ENCODE measurements at places on chromosomes 2 and 18.

DNA sequence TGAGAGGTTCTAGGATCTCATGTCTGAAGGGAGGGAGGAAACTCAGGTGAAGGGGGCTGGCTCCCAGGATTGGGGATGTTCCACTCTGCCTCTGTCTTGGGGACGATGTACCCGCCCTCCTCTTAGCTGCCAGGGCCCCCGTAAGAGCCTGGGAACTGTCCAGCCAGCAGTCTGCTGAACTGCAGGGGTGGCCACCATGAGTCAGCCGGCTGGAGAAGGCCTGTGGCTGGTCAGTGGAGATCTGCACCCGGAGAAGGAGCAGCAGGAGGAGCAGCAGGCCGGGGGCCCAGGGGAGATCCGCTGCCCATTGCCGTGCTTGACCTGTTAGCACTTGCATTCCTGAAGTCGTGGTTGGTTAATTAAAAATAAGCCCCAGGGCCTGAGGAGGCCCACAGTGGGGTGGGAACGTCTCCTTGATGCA lies 180.3 kb downstream of the TFCP2L1 start:
- DNase-seq = no peak

DNA sequence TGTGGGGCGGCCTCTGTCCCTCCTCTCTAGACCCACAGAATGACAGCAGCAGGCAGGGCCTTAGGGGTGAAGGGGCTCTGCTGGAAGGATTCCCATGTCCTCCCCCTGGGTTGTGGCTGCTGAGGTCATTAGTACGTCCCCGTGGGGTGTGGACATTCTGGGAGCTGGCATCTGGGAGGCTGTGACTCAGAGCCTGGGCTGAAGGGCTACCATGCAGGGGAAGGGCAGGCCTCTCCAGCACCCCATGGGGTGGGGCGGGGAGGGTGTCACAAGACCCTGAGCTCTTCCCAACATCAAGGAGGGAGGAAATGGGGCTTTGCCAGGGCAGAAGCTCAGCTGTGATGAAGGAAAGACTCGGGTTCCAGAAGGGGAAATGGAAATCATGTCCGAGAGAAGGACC lies 105.8 kb upstream of the SMAD2 start:
- DNase-seq = peak; percentile 47

- no peak for DNase-seq
Observed at GRCh38 chr2:176709149-176709951, 440.1 kb downstream of the MTX2 start.

GRCh38 chr2:157236404-157236803 lies 21.1 kb upstream of the GALNT5 start:
- DNase-seq = no peak

- DNase-seq = no peak
Observed at GRCh38 chr18:78330766-78331165, 648.9 kb upstream of the SALL3 start.

DNA sequence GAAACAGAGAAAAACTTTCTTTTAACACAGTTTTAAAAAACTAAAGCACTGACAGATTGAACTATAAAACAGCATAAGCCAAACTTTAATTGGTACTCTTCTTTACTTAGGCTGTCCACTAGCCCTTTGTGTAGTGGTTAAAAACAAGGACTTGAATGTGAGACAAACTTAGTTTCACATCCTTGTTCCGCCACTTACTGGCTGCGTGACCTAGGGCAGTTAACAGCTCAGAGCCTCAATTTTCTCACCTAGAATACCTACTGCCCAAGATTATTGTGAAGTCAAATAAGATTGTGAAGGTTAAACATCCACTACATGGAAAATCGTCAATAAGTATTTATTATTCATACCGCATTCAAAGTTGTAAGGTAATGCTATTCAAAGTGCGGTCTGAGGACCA lies 2.0 kb downstream of the WDR35 start:
- no peak for DNase-seq

- no peak for DNase-seq
Observed at GRCh38 chr2:13522917-13523821, 806.4 kb downstream of the TRIB2 start.

DNA sequence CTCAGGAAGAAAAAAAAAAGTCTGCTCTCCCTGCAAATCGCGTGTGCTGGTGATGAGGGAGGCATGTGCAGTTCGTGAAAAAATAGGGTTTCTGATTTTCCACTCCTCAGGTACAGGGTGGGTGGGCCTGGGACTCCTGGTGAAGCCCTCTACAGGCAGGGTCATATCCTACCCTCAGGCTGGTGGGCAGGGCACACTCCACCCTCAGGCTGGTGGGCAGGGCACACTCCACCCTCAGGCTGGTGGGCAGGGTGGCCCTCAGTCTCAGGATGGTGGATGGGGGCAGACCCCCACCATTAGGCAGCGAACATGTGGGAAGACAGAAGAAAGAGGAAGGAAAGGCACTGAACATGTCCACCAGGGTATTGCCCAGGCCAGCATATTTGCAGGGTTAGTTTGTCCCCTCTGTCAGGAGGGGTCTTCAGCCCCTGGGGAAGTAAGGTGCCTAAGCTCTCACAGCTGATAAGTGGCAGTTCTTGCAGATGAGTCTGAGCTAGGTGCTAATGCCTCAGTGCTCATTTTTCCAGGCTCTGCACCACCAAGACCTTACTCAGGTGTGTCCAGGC lies 95.2 kb upstream of the RAB6C start:
- no peak for DNase-seq

- no peak for DNase-seq
Observed at GRCh38 chr2:7725171-7725849, 808.1 kb downstream of the RNF144A start.

DNA sequence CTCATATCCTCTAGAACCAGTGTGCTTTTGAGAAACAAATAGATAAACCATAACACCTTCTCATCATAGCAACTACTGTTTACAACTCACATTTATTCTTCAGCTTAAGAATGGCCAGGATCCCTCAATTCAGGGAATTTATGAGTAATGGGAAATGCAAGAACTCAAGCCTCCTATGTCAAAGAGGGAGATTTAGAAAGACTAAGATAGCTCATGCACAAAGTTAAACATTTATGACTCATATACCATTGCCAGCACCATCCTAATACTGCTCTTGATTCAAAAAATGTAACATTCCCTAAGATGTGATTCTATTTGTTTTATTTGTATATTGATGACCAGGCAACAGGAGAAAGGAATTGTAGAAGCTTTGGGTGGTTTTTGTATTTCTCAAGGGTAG lies 172.8 kb downstream of the CYP26B1 start:
- no peak for DNase-seq

- no peak for DNase-seq
Observed at GRCh38 chr18:24662412-24662821, 202.0 kb downstream of the HRH4 start.

GRCh38 chr2:237867465-237867864 lies 8.0 kb downstream of the RAMP1 start:
- DNase-seq = no peak

DNA sequence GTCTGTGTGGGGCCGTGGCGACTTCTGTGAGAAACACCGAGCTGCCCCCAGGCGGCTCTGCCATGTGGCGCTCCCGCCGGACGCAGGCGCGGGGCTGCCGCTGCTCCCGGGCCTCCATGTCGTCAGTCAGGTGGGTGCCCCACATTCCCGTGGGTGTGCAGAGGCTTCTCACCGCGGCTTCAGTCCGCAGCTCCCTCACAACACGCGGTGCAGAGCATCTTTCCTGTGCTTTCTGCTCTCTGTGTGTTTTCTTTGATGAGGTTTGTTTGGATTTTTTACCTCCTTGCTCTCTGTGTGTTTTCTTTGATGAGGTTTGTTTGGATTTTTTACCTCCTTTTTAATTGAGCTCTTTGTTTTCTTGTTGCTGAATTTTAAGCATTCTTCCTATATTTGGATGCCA lies 13.0 kb downstream of the AQP12A start:
- DNase-seq = no peak

GRCh38 chr2:193141-193671 lies 70.6 kb downstream of the SH3YL1 start:
- DNase-seq = no peak

- DNase-seq = no peak
Observed at GRCh38 chr2:200627110-200627770, 41.4 kb downstream of the AOX1 start.

GRCh38 chr2:239937866-239938640 lies 87.1 kb downstream of the NDUFA10 start:
- no peak for DNase-seq

- no peak for DNase-seq
Observed at GRCh38 chr18:63889626-63890025, 2.1 kb downstream of the SERPINB2 start.

- DNase-seq = no peak
Observed at GRCh38 chr2:72980535-72981217, 63.4 kb downstream of the EMX1 start.

- DNase-seq = no peak
Observed at GRCh38 chr2:14996351-14997014, 364.0 kb downstream of the LRATD1 start.

DNA sequence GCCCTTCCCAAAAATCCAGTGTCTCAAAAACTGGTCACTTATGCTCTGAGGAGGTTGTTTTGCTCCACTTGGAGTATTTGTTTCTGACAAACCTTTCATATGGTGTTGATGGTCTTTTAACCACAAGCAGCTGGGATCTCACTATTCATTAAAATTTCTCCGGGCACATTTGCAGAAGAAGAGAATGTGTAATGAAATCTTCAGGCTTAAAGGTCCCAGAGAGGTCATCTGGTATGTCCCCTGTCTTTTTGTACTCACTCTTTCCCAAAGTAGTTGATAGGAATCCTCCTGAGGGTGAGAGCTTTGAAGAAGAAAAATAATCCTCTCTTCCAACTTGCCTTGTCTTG lies 430.8 kb downstream of the SETBP1 start:
- no peak for DNase-seq

GRCh38 chr18:5895299-5895875 lies at the start of gene TMEM200C:
Gene TMEM200C, minus strand, starts transcription at chr18:5895522. Its CDS starts 3,459 bp downstream, at chr18:5892063.
- no peak for DNase-seq

DNA sequence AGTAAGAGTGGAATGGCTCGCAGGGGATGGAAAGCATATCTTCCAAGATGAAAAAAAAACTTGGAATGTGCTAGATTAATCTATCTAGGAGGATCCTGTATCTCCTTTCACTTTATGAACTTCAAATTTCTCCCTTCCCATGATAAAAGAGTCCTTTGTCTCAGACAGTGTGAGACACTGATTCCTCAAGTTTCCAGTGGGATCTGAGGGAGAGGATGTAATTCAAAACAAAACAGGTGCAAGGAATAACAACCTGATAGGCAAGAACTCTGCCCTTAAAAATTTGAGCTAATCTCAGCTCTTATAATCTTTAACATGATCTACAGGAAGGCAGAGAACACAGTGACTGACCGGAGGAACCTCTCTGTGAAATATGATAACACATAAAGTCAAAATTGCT lies 162.0 kb upstream of the ZFP36L2 start:
- DNase-seq = no peak

GRCh38 chr2:36058953-36059352 lies 296.6 kb upstream of the CRIM1 start:
- no peak for DNase-seq

GRCh38 chr2:189261431-189261841 lies 81.9 kb upstream of the COL5A2 start:
- no peak for DNase-seq

GRCh38 chr18:40037356-40037755 lies 1917.7 kb upstream of the PIK3C3 start:
- DNase-seq = no peak

DNA sequence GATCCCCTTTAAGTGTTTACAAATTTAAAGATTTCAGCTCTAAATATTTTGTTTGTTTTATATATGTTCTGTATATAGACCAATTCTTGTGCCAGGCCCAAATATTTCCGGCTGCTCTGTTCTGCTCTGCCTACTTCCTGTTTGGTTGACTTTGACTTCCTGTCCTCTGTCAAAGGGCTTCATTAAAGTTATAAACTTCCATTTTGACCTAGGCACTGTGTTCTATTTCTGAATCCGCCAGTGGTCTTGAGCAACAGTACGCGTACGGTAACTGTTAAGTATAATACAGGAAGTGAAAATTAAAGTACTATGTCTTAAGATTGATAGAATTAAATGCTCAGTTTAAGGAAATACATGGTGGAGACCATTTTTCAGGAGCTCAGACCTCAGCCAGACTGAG lies 13.5 kb upstream of the REL start:
- no peak for DNase-seq

- no peak for DNase-seq
Observed at GRCh38 chr2:212979799-212980198, 171.6 kb downstream of the IKZF2 start.

GRCh38 chr2:24720310-24720709 lies 72.9 kb downstream of the PTRHD1 start:
- DNase-seq = no peak
